T-helper 2 cell (primary cell): ENCODE measurements at places on chromosomes 3 and 15.

GRCh38 chr15:50065279-50065678 lies 53.8 kb downstream of the ATP8B4 start:
- no peak for DNase-seq

DNA sequence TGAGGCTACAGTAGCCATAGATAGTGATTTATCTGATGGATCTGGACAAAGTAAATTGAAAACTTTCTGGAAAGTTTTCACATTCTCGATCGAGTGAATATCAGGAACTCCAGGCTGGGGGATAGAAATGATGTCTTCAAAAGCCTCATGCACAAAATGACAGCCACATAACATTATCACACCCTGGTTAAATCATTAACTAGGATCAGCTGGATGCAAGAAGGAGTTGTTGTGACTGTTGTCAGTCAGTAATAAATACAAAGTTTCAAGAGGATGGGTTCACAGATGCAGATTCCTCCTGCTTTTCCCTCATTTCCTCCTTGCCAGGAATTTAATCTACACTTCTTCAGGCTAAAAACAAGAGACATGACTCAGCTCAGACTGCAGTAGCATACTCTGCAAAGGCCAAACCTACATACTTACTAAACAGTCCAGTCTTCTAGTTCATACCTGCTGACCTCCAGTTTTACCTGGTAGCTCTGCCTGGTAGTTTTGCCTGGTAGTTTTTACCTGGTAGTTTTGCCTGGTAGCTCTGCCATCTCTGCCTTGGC lies 40.9 kb downstream of the C2CD4A start:
- DNase-seq, result no peak

GRCh38 chr3:138825336-138825735 lies 9.4 kb downstream of the PIK3CB start:
- DNase-seq, result no peak

- no peak for DNase-seq
Measured at GRCh38 chr15:58269455-58270414, 131.6 kb downstream of the AQP9 start.

DNA sequence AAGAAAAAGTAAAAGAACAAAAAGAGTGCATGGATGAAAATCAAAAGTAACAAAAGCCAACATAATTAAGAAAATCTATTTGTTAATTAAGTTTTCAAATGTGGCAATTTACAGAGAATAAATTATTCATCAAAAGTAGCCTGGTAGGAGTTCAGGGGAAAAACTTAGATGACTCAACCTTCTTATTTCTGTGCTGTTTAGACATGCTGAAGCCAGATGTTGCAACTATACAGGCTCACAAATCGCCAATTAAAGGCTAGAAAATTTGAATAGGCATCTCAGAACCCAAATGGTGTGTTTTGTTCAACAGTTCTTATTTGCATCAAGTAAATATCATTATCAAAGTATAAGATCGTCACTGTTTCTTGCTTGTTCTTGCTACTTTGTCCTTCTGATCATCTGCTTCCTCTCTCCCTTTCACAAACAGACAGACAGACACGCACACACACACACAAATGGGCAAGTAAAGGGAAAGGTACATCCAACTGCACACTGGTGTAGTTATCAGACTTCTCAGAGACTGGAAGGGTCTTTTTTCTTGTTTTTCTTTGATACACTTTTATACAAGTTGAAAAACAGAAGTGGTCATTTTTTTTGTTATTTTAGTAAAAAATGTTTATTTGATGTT lies 572.2 kb downstream of the MECOM start:
- DNase-seq, result no peak

- DNase-seq, result no peak
Measured at GRCh38 chr3:10447527-10448260, 57.7 kb downstream of the ATP2B2 start.
